ENCODE measurements at places on chromosomes 12 and 14.

DNA sequence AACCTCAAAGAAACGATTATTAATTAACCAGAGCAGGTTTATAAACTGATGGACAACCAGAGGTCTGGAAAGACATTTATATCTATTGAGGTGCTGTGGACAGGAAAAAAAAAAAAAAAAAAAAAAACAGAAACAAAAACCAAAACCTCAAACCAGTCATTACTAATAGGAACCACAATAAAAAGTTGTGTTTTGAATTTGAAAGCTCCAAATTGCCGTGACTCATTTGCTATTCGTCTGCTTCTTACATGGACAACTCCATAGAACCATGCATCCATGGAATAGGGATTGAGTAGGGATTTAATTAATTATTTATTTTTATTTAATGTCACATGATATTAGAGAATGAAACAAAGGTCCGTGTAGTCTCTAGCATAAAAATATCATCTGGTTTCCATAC is 134.1 kb upstream of the SSTR1 start:
- DNase-seq: no peak

DNA sequence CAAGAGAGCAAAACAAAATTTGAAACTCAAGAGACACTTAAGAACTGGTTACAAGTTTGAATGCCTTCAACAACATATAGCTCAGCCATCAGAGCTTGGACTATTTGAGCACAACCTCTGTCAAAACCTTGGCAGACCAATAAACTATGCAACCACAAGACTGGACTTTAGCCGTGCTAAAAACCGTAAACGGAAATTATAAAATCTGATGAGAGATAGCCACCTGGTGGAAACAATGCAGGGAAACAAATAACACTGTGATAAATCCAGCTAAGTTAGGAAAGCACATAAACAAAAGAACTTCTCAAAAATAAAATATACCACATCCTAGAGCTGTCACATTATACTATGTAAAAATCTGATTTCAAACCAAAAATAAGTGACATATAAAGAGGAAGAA is 1074.2 kb upstream of the NOVA1 start:
- no peak for DNase-seq

DNA sequence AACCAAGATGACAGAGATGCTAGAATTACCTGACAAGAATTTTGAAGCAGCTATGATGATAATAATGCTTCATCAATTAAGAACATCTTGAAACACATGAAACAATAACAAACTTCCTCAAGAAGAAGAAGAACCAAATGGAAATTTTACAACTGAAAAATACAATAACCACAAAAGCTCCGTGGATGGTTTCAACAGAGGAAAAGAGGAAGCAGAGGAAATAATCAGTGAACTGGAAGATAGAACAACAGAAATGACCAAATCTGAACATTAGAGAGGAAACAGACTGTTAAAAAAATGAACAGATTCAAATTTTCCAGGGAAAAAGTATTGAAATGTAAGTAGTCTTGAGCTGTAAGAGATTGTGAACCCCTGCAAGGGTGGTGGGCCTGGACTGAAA is 62.8 kb upstream of the SLC35F4 start:
- DNase-seq: no peak

DNA sequence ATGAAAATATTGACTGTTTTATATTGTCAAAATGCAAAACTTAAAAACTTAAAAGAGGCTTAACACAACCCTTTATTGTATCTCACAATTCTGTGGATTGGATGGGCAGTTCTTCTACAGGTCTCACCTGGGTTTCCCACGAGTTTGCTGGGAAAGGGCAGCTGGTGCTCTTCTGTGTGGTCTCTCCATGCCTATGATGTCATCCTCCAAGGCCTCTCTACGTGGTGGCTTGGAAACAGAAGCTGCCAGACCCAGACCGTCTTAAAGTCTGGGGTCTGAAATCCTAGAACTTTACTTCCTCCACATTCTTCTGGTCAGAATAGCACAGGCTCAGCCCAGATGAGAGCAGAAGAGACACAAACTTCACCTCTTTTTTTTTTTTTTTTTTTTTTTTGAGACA is 36.5 kb upstream of the KICS2 start:
- DNase-seq: no peak

- DNase-seq: no peak
Measured at GRCh38 chr14:24197056-24197450, 1.8 kb upstream of the TM9SF1 start.
